ENCODE measurements at places on chromosomes 1 and 21.
A peak's percentile ranks its signal among the peaks of the same experiment; 100 is the strongest.

GRCh38 chr1:155932487-155932886 lies 1.7 kb downstream of the KHDC4 start:
- no peak for DNase-seq

- DNase-seq: peak; percentile 89
Observed at GRCh38 chr1:86395751-86396497, at the start of gene ODF2L. TSS of gene ODF2L (minus strand) at chr1:86396323. CDS start at chr1:86387027, 9,296 bp downstream.

- DNase-seq: no peak
Observed at GRCh38 chr1:143660354-143660941, 311.3 kb downstream of the FAM72C start.

DNA sequence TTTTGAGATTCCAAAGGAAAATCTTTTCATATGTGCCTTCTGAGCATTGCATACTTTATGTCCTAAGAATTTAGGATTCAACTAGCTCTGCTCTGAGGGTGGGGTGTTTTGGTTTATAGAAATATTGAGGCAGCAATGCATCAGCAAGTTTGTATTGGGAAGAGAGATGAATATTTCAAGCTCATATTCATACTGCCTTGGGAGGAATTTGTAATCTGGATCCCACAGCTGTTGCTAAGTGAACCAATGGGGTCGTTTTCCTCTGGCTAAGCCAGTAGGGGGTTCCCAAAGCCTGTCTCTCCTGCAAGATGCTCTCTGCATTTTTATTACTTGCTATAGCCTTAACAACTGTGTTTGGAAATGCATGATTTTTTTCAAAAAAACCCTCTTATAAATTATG lies 130.6 kb downstream of the SNX7 start:
- no peak for DNase-seq

DNA sequence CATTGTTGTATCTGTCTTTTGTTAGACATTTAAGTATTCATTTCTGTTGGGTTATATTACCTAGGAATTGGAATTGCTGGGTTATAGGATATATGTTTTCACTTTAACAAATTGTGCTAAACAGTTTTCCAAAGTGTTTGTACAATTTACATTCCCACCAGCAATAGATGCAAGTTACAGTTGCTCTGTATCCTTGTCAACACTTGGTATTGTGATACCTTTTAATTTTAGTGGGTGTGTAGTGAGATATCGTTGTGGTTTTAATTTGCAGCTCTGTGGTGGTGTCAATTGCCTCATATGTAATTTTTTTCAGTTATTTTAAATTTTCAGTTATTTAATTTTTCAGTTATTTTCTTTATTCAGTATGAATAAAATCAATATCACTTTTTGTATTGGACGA lies 7.4 kb upstream of the DPH5 start:
- DNase-seq: no peak

GRCh38 chr1:19219451-19219850 lies 9.4 kb upstream of the UBR4 start:
- DNase-seq: no peak

DNA sequence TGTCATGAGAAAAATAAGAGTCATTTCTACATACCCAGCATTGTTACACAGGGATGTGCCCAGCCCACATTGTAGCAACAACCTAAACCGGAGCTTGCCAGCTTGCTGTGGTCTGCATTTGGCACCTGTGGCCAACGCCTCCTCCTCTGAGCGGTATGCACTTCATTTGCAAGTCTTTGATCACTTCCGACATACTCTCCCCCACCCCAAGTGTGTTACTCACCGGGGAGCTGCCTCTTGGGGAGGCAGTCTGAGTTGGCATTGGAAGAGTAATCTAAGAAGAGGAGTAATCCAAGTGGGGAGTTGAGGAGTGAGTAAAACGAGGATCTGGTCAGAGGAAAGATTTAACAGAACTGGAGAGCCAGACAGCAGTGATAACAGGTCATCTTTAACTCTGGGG lies 3.8 kb downstream of the BCL9 start:
- peak; percentile 87 for DNase-seq

DNA sequence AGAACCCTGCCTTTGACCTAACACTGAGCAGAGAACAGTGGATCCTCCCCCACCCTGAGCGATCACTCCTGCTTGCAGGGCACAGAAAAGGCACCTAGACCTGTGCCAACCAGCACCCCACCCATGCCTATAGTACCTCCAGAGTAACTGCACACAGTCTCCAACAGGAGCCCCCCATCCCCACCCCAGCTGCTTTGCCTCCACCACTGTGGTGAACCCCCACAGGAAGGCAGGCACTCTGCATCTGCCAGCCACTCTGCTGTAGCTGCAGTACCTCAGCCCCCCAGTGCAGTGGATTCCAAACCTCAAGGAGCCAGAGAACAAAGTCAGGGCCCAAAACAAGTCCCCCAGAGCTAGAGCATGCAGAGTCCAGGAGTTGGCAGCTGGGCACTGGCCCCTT lies 10.7 kb downstream of the SPATC1L start:
- no peak for DNase-seq

DNA sequence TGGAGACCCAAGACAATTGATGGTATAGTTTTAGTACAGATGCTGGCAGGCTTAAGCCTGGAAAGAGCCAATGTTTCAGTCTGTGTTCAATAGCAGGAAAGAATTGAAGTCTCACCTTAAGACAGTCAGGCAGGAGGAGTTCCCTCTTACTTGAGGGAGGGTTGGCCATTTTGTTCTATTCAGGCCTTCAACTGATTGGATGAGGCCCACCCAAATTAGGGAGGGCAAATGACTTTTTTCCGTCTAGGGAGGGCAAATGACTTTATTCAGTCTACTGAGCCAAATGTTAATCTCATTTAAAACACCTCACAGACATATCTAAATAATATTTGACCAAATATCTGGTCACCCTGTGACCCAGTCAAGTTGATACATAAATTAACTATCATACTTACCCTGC lies 31.4 kb upstream of the ELAVL4 start:
- no peak for DNase-seq

DNA sequence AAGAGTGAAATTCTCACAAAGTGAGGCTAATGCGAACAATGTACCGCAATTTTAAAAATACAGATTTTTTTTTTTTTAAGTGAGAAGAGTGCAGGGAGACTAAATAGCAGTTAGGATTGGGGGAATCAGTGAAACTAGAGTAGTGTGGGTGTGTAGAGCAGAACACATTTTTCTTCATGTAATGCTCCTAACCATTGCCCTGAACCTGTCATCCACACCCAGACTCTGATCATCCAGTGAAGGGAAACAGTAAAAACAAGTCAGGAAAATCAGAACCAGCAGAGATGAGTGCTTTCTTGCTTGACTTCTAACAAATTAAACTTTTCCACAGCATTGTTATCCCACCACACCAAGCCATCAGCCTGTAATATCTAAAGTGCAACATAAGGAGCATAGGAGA lies 9.1 kb downstream of the CADM3 start:
- no peak for DNase-seq

All from CD4-positive, alpha-beta T cell treated with Interleukin-4 for 1 hour (primary cell).